ENCODE measurements at places on chromosomes 6 and 20. TPM values are rescaled to one million over a fixed set of nuclear protein-coding genes. Genes with fewer than 3 reads are reported as not detected.

The RNF39 gene
- polyA plus RNA-seq: 1.8 TPM

The KIF3B gene
- polyA plus RNA-seq: 42.7 TPM

The APOM gene
- 103 TPM for polyA plus RNA-seq

The RIMS1 gene
- polyA plus RNA-seq: 2.2 TPM

The PLN gene
- polyA plus RNA-seq: 6.7 TPM
